Nucleus accumbens (tissue), 56 donors: ENCODE measurements at places on chromosomes 13 and 19.

- DNase-seq: no peak
Observed at GRCh38 chr13:113931841-113932459, 41.9 kb downstream of the C13orf46 start.

DNA sequence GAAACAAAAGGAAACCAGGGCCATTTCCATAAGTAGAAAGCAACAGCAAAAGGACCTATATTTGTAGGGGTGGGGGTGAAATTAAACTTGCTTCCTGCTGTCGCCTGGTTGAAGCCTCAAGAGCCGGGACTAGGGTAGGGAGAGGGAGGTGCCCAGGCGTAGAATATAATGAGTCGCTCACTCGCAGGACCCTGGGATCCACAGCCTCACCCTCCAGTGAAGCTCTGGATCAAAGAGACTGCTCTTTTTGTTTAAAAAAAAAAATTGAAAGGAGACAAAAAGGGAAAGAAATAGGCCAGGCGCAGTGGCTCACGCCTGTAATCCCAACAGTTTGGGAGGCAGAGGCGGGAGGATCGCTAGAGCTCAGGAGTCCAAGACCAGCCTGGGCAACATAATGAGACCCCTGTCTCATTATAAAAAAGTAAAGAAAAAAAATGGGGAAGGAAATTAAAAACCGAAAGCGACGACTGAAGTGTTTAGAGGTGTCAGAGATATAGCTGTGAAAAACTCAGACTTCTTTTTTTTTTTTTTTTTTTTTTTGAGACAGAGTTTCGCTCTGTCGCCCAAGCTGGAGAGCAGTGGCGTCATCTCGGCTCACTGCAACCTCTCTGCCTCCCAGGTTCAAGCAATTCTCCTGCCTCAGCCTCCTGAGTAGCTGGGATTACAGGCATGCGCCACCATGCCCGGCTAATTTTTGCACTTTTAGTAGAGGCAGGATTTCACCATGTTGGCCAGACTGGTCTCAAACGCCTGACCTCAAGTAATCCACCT lies 10.9 kb upstream of the ADGRE5 start:
- no peak for DNase-seq

GRCh38 chr13:47646298-47646697 lies 354.8 kb downstream of the SUCLA2 start:
- no peak for DNase-seq

DNA sequence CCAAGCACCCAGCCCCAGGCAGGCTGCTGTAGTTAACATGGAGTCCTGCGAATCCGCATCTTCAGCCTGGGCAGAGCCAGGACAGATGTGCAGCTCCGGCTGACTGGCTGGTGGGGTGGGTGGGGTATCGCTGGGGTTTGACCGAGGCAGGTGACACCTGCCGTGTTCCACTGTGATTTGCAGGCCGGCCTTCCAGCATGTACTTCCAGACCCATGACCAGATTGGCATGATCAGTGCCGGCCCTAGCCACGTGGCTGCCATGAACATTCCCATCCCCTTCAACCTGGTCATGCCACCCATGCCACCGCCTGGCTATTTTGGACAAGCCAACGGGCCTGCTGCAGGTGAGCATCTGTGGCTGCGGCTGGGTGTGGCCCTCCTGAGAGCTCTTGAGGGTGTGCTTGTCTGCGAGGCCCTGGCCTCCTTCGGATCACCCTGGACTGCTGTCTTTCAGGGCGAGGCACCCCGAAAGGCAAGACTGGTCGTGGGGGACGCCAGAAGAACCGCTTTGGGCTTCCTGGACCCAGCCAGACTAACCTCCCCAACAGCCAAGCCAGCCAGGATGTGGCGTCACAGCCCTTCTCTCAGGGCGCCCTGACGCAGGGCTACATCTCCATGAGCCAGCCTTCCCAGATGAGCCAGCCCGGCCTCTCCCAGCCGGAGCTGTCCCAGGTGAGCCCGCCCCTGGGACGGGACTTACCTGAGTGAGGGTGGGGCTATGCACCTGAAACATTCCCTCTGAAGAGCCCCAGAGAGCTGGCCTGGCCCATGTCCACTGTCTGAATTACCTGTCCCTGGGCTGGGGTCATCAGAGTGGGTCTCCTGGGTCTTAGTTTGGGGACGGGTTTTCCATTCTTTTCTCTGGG lies 30.6 kb downstream of the CERS1 start:
- no peak for DNase-seq
